Lung (tissue), 17 donors: ENCODE measurements at places on chromosomes 2 and 18. TPM values are rescaled to one million over a fixed set of nuclear protein-coding genes. Genes with fewer than 3 reads are reported as not detected.

- no peak for DNase-seq
- no peak overlapping the region for H3K4me3 ChIP-seq
- no peaks in the 10 kb centered on the region for H3K36me3 ChIP-seq
- H3K27ac ChIP-seq, result no peak overlapping the region
- no peaks in the 10 kb centered on the region for H3K4me1 ChIP-seq
Observed at GRCh38 chr2:111094691-111095090, 26.0 kb upstream of the BCL2L11 start.

GRCh38 chr2:143284087-143284675 lies 155.0 kb downstream of the ARHGAP15 start:
- H3K27me3 ChIP-seq, result no peaks in the 10 kb centered on the region
- H3K36me3 ChIP-seq, result no peaks in the 10 kb centered on the region
- DNase-seq, result no peak
- no peaks in the 10 kb centered on the region for H3K4me1 ChIP-seq

DNA sequence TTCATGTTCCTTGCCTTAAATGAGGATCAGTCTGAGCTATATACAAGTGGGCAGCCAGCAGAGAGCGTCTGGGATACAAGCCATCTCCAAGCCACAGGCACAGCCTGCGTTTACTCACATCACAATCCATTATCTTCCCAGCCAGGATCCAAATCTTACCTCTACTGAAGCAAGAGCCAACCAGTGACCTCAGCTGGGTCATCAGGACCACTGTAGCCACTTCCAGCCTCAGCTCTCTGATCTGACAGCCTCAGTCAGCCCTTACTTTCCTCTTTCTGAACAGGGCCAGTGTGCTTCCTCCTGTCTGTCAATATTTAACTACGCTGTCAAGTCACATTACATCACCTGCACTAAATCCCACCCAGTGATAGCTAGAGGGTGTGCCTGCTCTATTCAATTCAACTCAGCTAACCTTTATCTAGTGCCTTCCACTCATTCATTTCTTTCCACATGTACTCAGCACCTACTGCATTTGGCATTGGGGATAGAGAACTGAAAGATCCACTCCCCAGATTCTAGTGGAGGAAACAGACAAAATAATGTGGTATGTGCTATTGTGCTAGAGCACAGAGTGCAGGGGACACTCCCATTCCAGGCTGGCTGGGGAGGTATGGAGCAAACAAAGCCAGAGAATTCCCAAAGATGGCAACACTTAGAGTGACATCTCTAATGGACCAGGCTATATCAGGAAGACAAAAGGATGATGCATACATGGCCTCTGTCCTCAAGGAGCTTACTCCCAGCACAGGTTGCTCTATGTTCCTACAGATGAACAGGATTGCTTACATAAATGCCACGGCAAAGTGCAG lies 146.5 kb downstream of the NCKAP5 start:
- H3K4me3 ChIP-seq, result no peak overlapping the region
- H3K27ac ChIP-seq, result peak overlapping the region; percentile 40
- peaks cover 22% of the 10 kb centered on the region for H3K4me1 ChIP-seq

GRCh38 chr2:237977380-237977779 lies 10.6 kb downstream of the UBE2F start:
- H3K27ac ChIP-seq, result no peak overlapping the region
- peaks cover 7% of the 10 kb centered on the region for H3K4me1 ChIP-seq
- DNase-seq, result no peak
- no peak overlapping the region for H3K4me3 ChIP-seq

DNA sequence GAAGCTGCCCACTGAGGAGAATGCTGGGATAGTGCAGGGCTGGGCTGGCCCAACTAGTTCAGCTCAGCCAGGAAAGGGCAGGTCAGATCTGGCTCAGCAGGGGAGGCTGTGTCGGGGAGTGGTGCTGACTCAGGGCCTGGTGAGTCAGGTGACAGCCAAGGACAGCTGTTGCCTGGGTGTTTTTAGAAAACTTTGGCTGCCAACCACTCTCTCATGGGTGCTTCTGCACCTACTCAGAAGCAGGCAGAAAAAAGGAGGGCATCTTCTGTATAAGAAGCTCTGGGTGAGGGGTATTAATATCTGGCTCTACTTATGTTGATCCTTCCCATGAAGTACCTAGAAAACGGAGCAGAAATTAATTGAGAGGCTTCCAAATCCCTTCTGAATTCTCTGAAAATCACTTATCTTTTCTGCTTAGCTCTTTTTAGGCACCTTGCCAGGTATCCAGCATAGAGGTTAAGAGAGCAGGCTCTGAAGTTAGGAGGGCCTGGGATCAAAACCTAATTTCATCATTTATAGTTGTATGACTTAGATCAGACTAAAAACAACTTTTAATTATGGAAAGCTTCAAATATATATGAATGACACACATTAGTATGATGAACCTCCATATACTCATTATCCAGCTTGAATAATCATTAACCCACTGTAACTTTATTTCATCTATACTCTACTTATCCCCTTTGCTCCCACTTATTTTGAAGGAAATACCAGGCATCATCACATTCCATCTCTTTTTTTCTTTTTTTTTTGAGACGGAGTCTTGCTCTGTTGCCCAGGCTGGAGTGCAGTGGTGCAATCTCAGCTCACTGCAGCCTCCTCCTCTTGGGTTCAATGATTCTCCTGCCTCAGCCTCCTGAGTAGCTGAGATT lies 15.5 kb upstream of the RAB10 start:
- peak overlapping the region; percentile 8 for H3K27ac ChIP-seq
- H3K27me3 ChIP-seq, result no peaks in the 10 kb centered on the region
- no peak for DNase-seq
- H3K4me3 ChIP-seq, result no peak overlapping the region
- peaks cover 2% of the 10 kb centered on the region for H3K4me1 ChIP-seq

DNA sequence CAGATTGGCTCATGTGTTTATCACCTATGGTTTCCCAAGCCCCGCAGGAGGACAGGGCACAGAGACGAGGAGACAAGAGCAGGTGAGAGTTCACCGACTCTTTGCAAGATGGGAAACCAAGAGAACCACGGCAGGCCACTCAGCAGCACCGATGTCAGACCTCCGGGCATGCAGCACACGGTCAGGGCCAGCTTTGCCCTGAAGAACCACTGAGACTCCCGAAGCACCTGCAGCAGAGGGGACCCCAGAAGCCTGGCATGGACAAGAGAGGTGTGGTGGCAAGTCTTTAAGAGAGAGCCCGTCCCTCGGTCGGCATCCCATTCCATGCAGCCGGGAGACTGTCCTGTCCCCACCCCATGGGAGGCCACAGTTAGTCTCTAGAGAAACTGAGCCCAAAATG lies 36.6 kb upstream of the TAF1B start:
- peaks cover 7% of the 10 kb centered on the region for H3K4me1 ChIP-seq
- DNase-seq, result no peak
- H3K27ac ChIP-seq, result no peak overlapping the region
- no peak overlapping the region for H3K4me3 ChIP-seq
- no peaks in the 10 kb centered on the region for H3K27me3 ChIP-seq

GRCh38 chr18:25739376-25739775 lies 351.0 kb downstream of the SS18 start:
- no peaks in the 10 kb centered on the region for H3K27me3 ChIP-seq
- H3K4me1 ChIP-seq, result no peaks in the 10 kb centered on the region
- no peak overlapping the region for H3K4me3 ChIP-seq
- DNase-seq, result no peak
- H3K27ac ChIP-seq, result no peak overlapping the region
- no peaks in the 10 kb centered on the region for H3K36me3 ChIP-seq

The C1GALT1C1L gene
- total RNA-seq, result 0.40 TPM

The KLHL14 gene
- 0.31 TPM for total RNA-seq
